Cardiac septum (tissue), 1 donor: ENCODE measurements at places on chromosomes 1 and 21. TPM values are rescaled to one million over a fixed set of nuclear protein-coding genes. Genes with fewer than 3 reads are reported as not detected.

GRCh38 chr21:29719521-29719920, 220.3 kb downstream of the GRIK1 start:
- no peak for DNase-seq

DNA sequence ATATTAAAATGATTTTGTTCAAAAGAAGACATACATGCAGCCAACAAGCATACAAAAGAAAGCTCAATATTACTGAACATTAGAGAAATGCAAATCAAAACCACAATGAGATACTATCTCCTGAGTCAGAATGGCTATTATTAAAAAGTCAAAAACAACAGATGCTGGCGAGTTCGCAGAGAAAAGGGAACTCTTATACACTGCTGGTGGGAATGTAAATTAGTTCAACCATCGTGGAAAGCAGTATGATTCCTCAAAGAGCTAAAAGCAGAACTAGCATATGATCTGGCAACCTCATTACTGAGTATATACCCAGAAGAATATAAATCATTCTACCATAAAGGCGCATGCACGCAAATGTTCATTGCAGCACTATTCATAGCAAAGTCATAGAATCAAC, 126.0 kb upstream of the HMCN1 start:
- no peak for DNase-seq

DNA sequence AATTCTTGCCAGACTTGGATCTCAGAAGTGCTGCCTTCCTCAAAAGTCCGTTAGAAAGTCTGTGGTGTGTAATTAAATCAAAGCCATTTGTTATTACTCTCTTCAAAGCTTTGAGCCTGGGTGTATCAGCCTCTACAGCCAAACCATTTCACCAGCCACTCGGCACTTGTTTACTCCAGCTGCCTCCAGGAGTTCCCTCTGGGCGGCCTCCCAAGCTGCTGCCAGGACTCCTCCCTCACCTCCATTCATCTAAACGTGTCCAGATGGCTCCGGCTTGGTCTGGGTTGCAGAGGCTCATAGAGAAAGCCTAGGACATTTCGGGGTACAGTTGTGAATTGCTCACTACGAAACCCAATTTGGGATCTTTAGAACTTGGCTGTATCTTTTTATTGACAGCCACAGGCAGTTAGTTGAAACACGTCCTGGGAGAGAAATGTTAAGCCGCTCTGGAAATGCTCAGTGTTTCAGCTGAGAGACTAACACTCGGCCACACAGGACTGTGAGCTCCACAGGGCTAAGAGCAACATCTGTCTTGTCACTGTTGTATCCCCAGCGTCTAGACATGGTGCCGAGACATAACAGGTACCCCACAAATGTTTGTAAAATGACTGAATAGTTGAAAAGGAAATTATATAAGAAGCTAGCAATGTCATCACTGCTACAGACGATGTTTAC, 116.9 kb upstream of the NGF start:
- no peak for DNase-seq

The CFHR2 gene
- not detected for total RNA-seq

DNA sequence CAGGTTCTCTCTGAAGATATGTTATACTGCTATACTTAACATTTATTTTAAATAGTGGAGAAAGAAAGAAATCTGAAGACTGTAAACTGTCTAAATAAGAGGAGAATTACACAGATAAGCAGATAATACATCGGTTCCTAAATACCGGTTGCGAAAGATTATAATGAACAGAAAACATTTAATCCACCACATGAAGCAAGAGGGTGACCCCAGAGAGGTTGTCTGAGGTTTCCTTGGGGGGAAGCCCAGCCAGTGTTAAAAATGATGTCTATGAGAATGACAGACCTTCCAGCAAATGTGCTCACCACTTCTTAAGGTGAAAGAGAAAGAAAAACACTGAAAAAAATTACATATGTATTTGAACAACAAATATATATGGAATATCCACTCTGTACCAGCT, 356.4 kb upstream of the KAZN start:
- DNase-seq = no peak

DNA sequence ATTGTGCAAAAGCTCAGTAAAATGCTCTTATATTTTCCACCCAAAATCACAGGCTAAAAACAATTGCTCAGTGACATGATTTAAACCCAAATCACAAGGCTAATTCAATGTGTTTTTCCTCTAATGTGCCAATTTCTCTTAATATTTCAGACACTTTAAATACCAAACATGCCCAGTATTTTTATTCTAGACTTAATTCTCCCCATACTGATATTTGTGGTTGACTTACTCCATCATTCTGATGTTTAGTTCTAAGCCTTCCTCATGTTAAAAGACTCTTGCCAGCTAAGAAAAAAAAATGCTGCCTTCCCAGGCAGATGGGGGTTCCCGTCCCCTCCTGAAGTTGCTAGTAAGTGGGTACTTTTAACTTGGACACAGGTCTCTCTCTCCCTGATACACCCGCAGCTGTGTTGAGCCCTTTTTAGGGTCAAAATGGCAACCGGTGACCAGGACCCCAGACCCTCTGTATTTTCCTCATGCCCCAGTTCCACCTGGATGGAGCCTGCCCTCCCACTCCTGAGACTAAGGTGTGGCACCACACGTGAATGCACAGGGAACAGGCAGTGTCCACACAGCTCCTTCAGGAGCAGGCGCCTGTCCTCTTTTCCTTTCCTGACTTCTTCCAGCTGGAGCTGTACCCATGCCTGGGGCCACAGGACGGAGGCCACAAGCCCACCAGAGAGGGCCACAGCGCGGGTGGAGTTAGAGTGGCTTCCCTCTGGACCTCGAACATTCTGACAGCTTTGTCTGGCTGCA, 118.9 kb downstream of the RIPK4 start:
- peak; percentile 31 for DNase-seq

GRCh38 chr21:18449605-18450550, 46.3 kb upstream of the TMPRSS15 start:
- no peak for DNase-seq

The SYCP1 gene
- total RNA-seq = not detected

The NUDT4B gene
- not detected for total RNA-seq

GRCh38 chr1:206651958-206652890, 16.9 kb downstream of the DYRK3 start:
- DNase-seq = no peak

DNA sequence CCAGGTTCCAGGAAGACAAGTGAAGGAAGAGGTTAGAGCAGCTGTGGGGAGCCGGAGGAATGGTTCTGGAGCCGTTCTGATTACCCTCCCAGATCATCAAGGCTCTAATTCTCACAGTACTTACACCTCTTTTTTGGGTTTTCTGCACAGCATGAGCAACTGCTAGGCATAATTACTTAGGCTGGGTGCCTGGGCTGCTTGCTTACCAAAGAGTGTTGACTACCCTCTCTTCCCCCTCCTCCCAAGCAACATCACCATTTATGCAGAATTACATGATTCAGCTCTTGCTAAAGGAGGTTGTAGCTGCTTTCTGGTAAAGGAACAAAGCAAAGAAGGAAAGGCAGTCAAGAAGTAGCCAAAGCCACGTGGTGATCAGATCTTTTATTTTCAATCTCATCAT, 397.2 kb downstream of the KCNH1 start:
- DNase-seq = no peak

DNA sequence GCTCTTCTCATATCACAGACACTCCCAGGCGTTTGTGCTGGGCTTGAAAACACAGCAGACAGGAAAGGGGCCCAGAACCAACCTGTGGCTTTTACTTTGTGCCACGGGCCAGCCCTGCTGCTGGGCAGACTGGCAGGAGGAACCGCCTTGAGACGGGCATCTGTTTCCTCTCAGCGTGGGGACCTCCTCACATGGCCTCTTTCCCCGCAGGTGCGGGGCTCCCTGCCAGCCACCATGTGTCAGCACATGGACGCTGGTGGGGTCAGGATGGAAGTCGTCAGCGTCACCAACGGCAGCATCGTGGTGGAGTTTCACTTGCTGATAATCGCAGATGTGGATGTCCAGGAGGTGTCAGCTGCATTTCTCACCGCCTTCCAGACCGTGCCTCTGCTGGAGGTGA, 47.8 kb downstream of the UMODL1 start:
- no peak for DNase-seq

DNA sequence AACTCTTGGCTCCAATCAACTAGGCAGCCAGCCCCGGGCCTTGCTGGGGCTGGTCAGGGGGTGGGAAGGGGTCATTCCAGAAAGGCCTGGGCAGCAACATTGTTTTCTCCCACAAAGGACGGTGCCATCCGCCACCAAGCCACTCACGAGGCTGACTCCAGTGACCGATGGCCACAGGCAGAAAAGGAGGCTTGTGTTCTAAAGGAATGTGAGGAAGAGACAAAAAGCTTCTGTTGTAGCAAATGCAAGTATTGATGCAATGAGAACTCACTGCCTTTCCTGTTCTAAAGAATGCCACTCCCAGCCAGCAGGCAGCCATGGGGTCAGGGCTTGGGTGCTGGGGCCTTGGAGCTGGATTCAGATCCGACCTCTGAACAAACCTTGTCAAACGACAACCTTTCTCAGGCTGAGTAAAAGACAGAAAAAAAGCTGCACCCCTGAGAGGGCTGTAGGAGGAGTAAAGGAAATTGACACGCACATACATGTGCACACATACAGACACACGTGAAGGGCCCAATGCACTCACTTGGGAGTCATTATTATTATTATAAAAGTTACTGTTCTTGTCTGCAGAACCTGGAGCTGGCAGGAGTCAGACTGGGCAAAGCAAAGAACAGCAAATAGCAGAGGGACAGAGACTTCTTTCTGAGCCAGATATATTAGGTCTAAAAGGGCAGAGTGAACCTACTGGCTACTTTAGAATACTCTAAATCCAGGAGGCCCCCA, 13.9 kb upstream of the PRMT2 start:
- no peak for DNase-seq

The ADGRL4 gene
- total RNA-seq = 23.5 TPM

GRCh38 chr1:116453906-116454305, 80.9 kb downstream of the ATP1A1 start:
- no peak for DNase-seq

DNA sequence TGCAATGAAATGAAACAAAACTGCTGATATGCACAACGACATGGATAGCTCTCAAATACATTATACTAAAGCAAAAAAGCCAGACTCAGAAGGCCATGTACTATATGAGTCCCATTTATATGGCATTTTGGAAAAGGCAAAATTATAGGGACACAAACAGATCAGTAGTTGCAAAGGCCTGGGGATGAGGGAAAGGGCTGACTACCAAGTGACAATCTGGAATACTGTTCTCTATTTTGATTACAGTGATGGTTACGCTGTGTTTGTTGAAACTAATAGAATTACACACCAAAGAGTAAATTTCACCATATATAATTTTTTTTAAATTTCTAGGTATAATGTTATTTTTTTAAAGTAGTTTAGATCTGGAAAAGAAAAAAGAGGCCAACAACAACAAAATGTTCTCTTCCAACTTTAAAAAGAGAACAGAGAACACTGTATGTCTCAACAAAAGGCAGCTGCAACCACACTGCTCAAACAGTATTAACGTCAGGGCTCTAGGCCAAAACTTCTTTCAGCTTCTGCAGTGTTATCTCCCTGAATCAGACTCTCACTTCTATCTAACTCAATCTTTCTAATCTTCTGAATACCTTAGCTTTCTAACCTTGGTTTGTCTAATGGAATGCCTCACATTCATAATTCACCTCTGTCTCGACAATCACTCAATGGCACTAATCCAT, 75.8 kb downstream of the FOXJ3 start:
- no peak for DNase-seq

The PPIAL4G gene
- not detected for total RNA-seq

DNA sequence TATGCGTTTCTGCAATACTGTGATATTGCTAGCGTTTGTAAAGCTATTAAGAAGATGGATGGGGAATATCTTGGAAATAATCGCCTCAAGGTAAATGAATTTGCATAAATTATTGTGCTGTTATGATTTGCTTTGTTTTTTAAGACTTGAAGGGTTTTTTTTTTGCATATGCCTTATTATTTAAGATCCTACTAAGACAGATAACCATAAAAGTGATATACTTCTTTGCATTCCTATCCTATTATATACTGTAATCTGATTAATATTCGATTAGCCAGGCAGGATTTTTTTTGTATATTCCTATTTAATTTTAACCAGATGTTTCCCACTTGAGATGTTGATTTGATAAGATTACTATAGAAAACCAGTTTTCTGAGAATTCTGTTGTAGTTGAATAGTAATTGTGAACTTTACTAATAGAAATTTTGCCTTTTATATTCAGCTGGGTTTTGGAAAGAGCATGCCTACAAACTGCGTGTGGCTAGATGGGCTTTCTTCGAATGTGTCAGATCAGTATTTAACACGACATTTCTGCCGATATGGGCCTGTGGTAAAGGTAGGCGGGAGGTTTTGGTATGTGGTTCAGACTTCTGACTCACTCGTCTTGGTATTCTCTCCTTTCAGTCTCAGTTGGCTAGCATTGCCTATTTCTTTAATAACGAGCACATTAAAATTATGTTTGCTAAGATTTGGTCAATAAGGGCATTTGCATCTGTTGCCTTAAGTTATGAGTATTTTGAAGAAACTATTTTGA, 56.8 kb downstream of the ZBTB17 start:
- no peak for DNase-seq

DNA sequence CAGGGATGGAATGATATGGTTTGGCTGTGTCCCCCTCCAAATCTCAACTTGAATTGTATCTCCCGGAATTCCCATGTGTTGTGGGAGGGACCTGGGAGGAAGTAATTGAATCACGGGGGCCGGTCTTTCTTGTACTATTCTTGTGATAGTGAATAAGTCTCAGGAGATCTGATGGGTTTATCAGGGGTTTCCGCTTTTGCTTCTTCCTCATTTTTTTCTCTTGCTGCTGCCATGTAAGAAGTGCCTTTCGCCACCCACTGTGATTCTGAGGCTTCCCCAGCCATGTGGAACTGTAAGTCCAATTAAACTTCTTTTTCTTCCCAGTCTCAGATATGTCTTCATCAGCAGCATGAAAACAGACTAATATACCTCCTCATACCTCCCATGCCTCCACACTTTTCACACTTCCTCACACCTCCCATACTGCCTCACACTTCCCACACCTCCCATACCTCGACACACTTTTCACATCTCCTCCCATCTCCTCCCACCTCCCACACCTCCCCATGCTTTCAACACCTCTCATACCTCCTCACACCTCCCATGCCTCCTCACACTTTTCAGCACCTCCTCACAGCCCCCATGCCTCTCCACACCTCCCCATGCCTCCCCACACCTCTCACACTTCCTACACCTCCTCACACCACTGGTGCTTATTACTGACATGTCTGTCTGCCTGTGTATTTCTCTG, 21.3 kb downstream of the GPR137B start:
- DNase-seq = no peak

The ADAMTS1 gene
- total RNA-seq = 92.5 TPM

GRCh38 chr1:55285834-55286233, 70.7 kb upstream of the USP24 start:
- DNase-seq = no peak

GRCh38 chr1:202002507-202002906, 7.9 kb upstream of the ELF3 start:
- DNase-seq = no peak

DNA sequence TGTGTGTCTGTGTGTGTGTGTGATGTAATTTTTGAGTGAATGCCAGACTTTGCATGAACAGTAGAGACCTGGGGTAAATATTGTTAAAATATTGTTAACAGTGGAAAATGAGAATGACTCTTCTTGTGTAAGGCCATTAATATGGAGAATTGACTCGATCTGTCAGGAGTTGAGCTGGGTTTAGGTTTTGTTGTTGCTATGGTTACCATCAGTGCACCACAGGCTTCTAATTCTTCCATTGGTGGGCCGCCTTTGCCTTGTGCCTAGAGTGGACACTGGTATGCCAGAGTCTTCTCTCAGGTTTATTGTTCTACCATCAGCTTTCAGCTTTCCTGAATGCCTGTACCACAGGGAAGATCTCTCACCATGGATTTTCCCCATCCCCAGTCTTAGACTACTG, 10.0 kb upstream of the NHLH2 start:
- DNase-seq = no peak
